ENCODE measurements at places on chromosomes 5 and 9. TPM values are rescaled to one million over a fixed set of nuclear protein-coding genes. Genes with fewer than 3 reads are reported as not detected.

DNA sequence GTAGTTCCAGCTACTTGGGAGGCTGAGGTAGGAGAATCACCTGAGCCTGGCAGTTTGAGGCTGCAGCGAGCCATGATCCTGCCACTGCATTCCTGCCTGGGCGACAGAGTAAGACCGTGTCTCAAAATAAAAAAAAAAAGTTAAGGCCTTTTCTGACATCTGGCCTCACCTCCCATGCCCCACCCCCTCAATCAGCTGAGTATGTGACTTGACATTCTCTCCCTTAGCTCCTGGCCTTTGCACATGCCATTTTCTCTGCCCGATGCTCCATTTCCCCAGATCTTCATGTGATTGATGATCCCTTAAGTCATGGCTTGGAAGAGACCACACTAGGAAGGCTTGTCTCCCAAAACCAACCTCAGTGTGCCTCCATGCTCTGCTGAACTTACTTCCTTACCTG is 17.7 kb upstream of the TCOF1 start:
- no peak for DNase-seq

The RABGAP1 gene
- polyA plus RNA-seq = 29.2 TPM

The ADAMTSL1 gene
- 114 TPM for polyA plus RNA-seq

The SPATA31C1 gene
- polyA plus RNA-seq = not detected

The ENTPD8 gene
- 0.18 TPM for polyA plus RNA-seq

All from SK-N-SH (cell line).